ENCODE measurements at places on chromosomes 3 and 15. TPM values are rescaled to one million over a fixed set of nuclear protein-coding genes. Genes with fewer than 3 reads are reported as not detected.

DNA sequence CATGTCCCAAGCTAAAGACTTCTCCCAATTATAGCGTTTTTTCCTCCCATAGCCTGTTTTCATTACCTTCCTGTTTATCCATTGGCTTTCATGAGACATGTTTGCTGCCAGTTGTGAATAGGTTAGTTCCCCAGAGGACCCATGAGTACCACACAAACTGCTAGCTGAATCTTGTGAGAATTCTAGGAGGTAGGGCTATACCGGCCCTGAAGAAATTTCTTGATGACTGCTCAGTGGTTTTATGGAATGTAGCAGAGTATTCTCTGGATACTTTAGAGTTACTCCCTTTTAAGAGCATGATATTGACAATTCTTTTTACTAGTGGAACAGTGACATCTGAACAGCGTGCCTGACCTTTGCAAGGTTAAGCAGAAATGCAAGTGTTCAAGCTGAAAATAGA is 210.4 kb downstream of the MCTP2 start:
- no peak for DNase-seq

The CRABP1 gene
- 1.8 TPM for total RNA-seq

The LRTM1 gene
- 0.47 TPM for total RNA-seq

DNA sequence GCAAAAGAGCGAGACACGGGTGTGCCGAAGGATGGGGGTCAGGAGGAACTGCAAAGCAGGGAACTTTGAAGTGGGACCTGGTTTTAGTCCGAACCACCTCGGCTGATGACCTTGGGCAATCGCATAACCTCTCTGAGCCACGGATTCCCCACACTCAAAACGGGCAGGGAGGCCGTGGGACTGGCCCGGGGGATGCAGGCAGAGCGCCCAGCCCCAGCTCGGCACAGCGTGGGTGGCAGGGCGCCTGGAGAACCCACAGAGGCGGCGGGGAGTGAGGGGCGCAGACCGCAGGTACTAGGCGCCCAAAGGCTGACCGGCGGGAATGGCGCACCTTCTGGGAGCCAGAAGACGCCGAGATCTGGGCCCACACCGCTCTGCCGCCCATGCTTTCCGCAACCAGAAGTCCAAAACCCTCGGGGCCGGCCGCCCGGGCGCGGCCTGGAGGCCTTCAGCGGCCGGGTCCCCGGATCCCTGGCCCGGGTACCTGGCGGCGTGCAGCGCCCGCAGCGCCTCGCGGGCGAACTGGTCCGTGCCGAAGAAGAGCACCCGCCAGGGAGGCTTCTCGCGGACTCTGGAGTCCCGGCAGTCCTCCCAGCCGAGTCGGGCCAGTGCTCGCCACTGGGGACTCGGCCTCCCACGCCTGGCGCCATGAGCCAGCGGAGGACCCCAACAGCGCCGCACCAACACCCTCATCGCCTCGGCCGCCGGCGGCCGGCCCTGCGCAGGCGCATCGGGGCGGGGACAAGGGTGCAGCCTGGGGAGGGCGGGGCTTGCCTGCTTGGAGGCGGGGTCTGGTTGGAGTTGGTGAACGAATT is at the start of gene MTFMT:
TSS of gene MTFMT (minus strand) at position 719 of the 815 bp plus-strand sequence. CDS start at position 693, 26 bp downstream.
- no peak for DNase-seq

DNA sequence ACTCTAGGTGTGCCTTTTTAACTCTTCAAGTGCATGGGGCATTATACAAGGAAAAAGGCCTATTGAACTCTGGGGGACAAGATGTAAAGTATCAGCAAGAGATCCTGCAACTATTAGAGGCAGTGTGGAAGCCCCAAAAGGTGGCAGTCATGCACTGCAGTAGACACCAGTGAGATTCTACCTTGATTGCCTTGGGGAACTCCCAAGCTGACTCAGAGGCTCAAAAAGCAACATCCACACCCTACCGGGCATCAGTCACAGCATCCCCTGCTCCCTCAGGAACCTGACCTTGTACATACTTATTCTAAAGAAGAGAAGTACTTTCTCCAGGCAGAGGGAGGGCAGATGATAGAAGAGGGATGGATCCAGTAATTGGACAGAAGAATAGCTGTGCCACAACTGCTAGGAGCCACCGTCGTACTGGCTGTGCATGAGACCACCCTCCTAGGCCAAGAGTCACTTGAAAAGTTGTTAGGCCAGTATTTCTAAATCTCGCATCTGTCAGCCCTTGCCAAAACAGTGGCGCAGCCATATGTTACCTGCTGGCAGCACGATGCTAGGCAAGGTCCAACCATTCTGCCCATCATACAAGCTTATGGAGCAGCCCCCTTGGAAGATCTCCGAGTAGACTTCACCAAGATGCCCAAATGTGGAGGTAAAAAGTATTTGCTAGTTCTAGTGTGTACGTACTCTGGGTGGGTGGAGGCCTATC is 523.1 kb upstream of the FRG2C start:
- no peak for DNase-seq

DNA sequence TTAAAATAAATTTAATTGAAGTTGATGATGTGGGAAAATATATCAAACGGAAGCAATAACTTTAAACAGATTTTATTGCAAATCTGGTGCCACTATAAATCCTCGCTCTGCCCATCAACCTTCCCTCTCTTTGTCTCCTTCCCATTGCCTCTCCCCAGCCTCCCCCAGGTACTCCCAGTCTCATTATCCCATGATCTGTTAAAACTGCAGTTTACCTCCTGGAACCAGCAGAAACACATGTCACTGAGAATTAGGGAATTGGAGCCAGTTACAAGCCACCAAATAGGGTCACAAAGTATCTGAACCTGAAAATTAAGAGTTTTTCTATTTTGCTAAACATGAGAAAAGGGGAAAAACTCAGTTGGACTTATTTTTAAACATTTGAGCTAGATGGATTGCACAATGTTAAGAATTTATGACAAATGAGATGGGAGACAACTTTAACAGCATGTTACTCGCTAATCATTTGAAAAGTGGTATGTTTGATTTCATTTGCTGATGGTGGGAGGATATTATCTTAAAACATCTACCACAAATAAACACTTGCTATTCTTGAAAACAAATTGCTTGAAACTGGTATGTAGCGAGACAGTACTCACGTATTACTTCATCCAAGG is 2.4 kb downstream of the PLCH1 start:
- DNase-seq: no peak

DNA sequence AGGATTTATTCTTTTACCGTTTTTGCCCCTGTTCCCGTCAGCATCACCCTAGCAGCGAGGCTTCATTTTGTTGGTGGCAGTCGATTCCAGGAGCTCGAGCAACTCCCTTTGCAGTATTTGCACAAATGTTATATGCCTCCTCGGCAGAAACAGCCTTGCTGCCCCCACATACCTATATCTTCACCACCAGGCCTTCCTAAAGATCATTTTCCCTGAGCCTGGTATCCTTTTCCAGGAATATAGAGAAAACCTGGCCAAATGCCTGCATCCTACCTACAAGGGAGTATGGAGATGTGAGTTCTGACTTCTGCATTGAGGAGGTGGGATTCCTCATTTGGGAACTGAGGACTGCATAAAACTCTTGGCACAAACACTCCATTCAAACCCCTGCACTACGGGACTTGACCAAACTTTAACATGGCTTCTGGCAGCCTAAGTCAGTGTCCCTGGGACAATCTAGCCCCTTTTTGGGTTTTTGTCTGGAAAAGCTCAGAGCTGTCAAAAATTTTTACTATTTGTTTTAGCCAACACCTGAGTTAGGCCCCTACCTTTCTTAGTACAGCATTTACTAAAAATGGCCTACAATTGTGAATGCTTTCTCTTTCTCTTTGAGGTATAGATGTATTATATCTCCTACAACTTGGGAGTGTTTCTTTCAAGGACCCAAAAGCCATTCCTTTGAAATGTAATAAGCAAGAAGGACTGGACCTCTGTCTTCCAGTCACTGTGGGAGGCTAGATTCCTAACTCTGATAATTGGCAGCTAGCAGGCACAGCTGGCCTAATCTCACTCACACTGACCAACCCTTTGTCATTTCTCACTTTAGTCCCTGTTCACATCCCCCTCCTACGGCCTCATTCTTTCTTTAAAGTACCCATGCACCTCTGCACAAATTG is 12.1 kb upstream of the UBE2Q2 start:
- no peak for DNase-seq

The CPB1 gene
- 0.28 TPM for total RNA-seq

DNA sequence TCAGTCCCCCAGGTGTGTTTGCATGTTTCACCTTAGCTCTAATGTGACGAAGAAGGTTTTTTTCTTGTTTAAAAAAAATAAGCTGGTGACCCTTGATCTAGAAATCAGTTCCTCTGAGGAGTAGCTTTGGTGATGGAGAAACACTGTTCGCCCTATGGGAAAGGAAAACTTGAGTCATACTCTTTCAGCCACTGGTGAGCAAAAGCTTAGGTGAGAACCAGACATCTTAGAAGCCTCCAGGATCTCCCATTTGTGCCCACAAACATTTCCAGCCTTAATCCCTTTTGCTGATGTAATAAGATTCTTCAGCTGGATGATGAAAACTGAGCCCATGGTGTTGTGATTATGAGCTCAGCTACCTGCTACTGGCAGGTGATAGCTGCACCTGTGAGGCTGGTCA is 37.8 kb downstream of the SLC27A2 start:
- no peak for DNase-seq

DNA sequence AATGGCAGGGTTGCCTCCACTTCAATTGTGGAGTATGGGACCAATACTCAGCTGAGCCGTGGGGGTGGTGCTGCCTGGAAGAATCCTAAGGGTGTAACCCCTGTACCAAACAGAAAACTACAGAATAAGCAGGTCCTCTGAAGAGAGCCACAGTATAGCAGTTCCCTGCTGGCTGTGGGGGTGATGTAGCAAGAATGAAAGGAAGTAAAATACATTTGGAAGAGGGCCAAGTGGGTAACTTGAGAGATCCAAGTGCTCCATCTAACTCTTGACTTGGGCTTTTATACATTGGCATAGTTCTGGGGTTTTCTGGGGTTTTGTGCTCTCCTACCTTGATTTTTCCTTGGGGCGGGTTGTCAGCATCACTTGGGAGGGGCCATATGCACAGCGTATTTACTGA is 341.4 kb downstream of the OTOL1 start:
- no peak for DNase-seq

The TMA7 gene
- total RNA-seq: 660 TPM

DNA sequence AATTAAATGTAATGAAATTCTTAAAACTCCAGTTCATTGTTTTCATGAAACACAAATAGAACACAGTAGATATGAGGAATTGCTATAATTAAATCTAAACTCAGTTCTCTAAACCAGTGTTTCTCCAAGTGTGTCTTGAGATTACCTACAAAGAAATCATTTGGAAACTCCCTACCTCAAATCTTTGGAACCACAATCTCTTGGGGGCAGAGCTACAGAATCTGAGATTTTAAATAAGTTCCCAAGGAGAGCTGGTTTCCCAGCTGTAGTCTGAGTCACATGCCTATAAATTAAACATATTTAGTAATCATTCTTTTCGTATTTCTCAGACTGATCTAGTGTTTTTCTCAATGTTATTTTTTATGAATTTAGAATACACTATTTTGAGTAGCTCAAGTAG is 17.0 kb upstream of the ACTC1 start:
- DNase-seq: no peak

DNA sequence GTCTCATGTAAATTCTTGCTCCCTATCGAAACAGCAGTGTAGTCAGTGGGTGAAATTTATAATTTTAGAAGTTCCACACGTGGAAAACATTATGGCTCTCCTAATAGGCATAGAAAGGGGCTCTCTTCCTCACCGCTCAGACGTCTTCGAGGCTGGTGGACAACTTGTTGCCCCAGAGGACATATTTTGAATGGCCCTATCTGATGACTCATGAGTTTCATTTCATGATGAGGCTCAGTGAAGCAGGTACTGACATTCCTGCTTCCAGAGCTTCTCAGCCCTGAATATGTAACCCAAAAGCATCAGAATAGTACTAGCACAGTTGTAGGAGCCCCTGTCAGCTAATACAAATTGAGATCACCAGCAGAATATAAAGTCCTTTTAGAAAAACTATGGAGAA is 117.9 kb downstream of the HERC1 start:
- DNase-seq: no peak

The ST3GAL6 gene
- 16.8 TPM for total RNA-seq

The SH2D7 gene
- 0.05 TPM for total RNA-seq

The RBMS3 gene
- total RNA-seq: 19.9 TPM

The TBC1D23 gene
- 26.0 TPM for total RNA-seq

The ST8SIA2 gene
- total RNA-seq: 2.1 TPM

DNA sequence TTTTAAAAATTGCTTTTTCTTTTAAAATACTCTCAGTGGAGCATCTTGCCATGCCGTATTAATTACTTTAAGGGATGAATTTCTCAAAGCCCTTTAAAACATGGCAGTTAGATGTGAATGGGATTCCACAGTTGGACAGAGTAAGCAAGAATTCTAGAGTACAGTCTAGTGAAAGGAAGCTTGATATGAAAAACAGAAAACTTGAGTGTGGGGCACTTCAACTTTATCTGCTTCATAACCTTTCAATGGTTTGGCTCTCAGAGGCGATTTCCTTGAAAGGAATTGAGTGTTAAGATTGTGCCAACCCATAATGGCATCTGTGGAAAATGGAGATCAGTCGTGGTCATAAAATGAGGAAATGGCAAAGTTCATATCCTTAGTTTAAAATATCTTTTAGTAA is 127.7 kb upstream of the SAMMSON start:
- no peak for DNase-seq

- no peak for DNase-seq
Observed at GRCh38 chr15:87620393-87620792, 636.1 kb downstream of the NTRK3 start.

- no peak for DNase-seq
Observed at GRCh38 chr3:29853841-29854397, 573.0 kb downstream of the RBMS3 start.

- DNase-seq: no peak
Observed at GRCh38 chr3:184696697-184697096, 15.2 kb downstream of the MAGEF1 start.

The TM4SF4 gene
- 0.09 TPM for total RNA-seq

GRCh38 chr15:63473999-63474809 is 30.2 kb upstream of the USP3 start:
- no peak for DNase-seq

- DNase-seq: no peak
Observed at GRCh38 chr3:193890016-193890897, 245.7 kb upstream of the HES1 start.

The GOLGA6B gene
- total RNA-seq: not detected

DNA sequence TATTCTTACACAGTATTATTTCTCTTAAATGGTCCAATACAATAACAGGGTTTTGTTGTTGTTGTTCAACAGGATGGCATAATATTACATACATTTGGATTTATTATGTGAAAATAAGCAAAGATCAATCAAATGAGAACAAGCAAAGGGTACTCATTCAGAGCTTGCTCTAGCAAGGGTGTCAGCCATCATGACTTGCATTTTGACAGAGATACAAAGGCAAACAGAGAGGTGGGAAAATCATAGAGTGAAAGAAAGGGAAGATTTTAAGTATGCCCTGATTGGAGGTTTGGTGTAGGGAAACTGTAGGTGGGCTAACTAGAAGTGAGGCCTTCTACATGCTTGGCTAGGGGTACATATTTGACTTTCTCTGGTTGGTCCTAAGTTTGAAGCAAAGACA is 109.1 kb upstream of the BCHE start:
- DNase-seq: no peak

Measured in thymus (tissue), 14 donors.